ENCODE measurements at places on chromosomes 7 and 10.

DNA sequence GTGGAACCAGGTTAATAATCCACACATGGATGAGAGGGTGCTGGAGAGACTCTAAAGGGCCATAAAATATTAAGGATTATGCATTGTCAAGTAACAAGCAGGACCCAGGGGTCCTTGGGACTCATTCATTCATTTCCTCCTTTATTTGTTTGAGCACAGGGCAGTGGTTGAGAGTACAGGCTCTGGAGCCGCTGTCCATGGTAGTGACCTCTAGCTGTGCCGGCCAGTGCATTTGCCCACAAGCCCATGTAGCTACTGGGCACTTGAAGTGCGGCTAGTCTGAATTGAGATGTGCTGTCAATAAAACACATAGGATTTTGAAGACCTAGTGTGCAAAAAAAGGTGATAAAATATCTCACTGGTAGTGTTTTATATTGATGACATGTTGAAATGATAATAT, 137.6 kb downstream of the C10orf105 start:
- no peak for DNase-seq

DNA sequence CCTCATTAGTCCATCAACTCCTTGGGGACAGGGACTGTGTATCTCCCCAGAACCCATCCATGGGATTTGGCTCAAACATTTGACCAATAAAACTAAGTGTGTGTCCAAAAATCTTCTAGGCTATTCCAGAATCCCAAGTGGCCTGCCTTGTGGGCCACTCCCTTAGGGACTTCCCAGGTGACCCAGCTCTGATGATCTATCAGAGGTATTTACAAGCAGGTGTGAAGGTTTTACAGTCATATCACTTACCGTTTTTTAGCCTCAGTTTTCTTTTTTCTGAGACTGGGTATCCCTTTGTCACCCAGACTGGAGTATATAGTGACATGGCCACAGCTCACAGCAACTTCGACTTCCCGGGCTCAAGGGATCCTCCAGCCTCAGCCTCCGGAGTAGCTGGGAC, 64.4 kb downstream of the PIP4K2A start:
- DNase-seq: no peak

- DNase-seq: peak; percentile 60
Measured at GRCh38 chr10:16779384-16779915, 37.8 kb downstream of the RSU1 start.

DNA sequence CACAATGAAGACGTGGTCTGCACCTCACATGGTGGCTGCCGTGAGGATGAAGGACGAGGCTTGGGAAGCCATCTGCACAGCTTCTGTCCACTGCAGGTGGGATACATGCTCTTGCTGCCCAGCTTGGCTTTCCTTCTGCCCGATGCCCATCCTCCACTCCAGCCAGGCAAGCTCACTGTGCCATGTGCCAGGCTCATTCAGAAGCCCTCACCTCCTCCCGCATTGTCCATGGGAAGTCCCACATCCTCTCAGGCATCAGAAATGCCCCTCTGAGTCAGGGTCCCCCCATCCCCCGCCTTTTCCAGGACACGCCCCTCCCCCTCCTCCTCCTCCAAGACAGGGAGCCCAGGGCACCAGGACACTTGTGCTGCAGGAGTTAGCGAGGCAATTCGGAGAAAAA, 4.6 kb upstream of the NOM1 start:
- DNase-seq: no peak

DNA sequence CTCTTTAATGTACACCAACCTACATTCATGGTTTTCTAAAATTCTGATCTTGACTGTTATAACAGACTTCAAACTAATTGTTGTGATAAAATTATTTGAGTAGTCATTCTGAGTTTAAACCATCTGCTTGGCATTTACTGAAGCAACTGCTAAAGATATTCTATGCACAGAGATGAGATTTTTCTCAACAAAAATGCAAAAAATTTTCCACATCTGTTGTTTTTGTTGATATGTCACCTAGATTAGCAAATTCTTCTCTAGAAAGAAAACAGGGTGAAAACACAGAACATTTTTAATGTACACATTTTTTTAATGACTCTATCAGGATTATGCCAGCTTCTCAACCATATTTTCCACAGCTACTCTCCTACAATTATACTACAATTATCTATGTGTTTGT, 42.7 kb downstream of the ARHGAP12 start:
- DNase-seq: no peak

- DNase-seq: no peak
Measured at GRCh38 chr7:106183952-106184351, 71.8 kb upstream of the SYPL1 start.

- peak; percentile 36 for DNase-seq
Measured at GRCh38 chr7:141737118-141737835, 881 bp upstream of the SSBP1 start.

Data from CD4-positive, alpha-beta T cell treated with Interleukin-10 for 1 hour (primary cell).